Stimulated activated CD8-positive, alpha-beta memory T cell treated with anti-CD3 and anti-CD28 coated beads, Interleukin-15, amount 100 ng/mL, for 48 hours (primary cell): ENCODE measurements at places on chromosomes 5 and 9.
A peak's percentile ranks its signal among the peaks of the same experiment; 100 is the strongest.

DNA sequence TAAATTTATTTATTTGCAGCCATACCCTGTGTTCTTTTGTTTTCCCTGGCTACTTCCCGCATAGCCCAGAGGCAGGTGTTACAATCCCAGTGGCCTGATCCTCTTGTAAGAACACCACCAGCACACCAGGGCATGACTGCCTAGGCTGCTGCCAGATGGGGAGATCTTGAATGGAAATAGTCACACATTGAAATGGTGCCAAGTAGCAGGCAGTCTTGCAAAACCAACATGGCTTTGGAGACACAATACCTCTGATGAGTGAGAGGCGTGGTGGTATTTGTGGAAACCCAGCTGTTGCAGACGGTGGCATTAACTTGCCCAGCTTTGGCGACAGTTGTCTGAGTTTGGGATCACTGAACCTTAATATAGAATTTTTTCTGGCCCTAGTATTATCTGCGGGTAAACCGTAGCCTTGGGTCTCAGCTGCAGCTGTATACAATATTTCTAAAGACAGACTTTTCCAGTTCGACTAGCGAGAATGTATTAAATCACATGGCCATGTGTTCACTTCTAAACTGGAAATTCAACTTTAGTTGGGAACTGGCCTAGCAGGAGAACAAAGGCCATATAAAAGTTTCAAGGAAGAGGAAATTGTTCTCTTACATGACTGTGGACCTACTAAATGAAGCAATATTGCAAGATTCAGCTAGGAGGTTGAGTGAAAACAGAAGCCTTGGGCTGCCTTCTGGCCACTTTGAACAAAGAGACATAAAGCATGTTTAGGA lies 277.0 kb downstream of the SMARCA2 start:
- DNase-seq, result no peak

- DNase-seq, result no peak
Measured at GRCh38 chr5:98248949-98249348, 524.5 kb upstream of the RGMB start.

GRCh38 chr5:72427488-72428437 lies 79.4 kb downstream of the ZNF366 start:
- DNase-seq, result no peak

GRCh38 chr9:125948887-125949596 lies 201.9 kb downstream of the PBX3 start:
- DNase-seq, result no peak

- no peak for DNase-seq
Measured at GRCh38 chr9:33139421-33140228, 27.5 kb downstream of the B4GALT1 start.

DNA sequence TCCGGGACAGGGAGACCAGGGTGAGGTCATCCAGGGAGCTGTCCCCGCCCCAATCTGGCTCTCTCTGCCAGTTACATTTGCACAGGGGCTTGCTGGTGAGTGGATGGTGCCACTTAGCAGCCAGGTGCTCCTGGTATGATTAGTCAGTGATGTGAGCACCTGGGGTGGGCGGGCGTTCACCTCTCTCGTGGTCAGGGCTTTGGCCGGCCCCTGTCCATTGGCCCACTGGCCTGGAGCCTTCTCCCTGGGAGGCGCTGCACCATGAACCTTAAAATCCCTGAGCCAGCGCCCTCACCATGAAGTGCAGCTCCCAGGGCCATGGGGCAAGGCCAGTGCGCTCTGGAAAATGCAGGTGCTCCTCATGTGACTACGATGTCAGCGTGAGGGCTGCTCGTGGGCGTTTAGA lies 2.0 kb downstream of the NKD2 start:
- DNase-seq, result no peak

DNA sequence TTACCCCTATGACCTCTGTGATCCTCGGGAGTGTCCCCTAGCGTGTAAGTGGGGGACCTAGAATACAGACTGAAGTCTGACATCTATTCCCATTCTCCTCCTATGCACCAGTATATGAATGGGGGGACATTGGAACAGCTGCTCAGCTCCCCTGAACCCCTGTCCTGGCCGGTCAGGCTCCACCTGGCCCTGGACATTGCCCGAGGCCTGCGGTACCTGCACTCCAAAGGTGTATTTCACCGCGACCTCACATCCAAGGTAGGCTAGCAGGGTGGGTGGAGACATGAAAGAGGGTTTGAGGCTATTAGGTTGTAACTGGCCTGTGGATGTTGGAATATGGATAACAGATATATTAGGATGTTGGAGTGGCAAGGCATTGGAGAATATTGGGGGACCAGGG lies 1.7 kb downstream of the TESK1 start:
- no peak for DNase-seq

DNA sequence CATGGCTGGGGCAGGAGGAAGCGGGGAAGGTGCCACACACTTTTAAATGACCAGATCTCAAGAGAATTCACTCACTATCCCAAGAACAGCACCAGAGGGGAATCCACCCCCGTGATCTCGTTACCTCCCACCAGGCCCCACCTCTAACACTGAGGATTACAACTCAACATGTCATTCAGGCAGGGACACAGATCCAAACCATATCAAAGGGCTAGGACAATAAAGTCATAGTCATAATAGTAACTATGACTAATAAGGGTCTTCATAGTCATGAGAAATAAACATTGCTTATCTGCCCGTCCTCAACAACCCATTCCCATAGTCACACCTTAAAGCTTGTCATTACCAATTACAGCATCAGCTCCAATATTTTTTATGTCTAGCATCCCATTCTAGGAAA lies 65.3 kb upstream of the SMC2 start:
- DNase-seq, result peak; percentile 2

DNA sequence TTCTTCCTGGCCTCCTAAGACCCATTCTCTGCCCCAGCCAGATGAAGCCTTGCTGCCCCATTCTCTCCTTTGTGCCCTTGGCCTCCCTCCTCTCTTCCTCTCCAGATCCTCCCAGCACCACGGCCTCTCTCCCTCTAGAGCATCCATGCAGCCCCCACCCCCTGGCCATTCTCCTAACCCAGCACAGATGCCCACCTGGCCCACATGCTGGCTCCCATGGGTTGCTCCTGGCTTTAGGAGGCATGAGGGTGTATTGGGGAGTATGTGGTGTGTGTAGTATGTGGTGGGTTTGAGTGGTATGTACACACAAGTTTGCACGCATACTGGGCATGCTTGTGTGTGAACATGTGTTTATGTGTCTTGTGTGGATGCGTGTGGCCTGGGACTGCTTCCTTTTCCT lies 47.1 kb downstream of the FOXI1 start:
- DNase-seq, result no peak

DNA sequence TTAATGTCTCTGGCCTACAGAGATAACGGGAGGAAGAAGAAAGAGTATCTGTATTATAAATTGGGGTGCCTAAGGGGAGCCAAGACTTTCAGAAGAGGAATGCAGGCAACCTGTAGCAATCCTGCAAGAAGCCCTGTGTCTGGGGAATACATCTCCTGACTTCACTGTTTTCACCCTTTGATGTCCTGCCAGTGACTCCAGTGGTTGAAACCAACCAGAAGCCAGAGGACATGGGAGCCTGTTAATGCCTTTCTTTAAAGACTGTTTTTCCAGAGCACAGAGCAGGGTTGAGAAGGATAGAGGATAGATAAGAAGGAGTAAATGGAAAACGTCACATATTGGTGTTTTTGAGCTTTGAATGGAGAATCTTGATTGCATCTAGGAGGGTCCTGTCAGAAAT lies 151.2 kb downstream of the HACD4 start:
- no peak for DNase-seq

DNA sequence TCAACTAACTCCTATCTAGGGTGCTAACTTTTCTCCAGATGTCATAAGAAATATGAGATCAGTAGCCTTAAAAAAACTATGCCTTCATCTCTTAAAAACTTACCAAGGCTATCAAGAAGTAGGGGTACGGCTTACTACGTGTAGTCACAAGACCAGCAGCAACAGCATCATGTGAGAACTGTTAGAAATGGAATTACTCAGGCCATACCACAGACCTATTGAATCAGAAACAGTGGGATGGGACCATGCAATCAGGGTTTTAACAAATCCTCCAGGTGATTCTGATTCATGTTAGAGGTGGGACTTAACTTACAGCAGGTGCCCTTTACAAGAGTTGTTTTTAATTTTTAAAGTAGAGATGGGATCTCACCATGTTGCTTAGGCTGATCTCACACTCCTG lies 4.6 kb downstream of the IFNE start:
- no peak for DNase-seq

DNA sequence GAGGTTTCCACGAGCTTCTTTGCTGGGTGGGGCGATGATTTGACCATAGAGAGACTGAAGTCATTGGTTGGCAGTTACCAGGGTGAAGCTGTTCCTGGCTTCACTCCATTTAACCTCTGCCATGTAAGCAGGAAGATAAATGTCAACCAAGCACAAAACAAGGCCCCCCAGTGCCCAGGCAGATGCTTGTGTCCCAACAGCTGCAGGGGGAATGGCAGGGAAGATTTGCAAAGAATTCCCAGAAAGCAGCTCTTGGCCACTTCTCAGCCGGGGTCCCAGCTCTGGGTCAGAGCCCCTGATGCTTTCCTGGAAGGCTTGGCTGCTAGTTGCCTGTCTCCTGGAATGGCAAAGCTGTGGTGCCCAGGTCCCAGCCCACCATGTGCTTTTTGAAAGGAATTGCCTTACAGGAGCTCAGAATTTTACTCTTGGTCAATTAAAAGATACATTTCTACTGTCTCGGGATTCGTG lies 383.4 kb downstream of the ENC1 start:
- no peak for DNase-seq

GRCh38 chr5:91946870-91947269 lies 563.8 kb upstream of the ARRDC3 start:
- no peak for DNase-seq

DNA sequence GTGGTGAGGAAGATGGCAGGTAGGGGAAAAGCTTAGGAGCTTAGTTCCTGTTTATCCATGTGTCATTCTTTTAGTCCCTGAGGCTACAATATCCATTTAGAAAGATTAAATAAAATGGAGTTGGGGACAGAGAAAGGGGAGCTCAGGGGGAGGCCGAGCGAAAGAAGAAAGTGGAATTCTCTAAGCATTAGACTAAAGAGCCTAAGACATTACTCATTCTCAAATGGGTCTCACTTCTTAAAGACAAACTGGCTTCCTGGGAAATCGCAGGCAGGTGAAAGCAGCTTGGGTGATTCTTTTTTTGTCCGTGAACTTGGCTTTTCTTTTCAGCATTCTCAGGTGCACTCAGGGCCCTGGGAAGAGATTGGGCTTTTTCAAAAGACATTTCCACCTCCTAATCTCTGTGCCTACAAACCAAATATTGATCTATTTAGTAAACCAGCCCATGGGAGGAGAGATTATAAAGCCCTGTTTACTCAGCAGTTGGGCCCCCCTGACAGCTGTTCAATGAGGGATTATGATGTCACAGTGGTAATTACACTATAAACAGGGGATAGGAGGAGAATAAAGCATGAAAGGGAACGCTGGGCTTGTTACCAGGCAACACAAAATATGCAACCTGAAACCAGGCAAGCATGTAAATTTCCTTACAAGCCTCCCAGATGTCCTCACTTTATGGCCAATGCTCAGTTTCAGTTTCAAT lies 584.0 kb downstream of the ACTL7B start:
- no peak for DNase-seq
